ENCODE measurements at places on chromosomes 7 and 10.

GRCh38 chr7:672891-673290 lies 53.6 kb upstream of the DNAAF5 start:
- no peak for DNase-seq

DNA sequence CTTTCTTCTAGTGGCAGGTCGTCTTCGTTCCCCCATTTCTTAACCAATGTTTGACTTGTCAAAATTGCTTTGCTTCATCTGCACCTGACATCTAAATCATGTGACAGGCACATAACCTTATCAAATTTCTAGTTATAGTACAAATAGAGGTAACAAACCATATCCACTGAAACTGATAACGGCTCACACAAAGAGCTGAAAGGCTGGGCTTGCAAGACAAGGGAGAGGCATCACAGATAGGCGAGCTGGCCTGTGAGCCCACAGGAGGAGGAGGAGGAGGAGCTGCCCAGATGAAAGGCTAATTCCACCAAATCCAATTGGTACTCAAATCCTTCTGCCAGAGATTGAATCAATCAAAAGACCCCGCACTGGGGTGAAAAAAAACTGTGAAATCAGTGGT lies 80.2 kb upstream of the NEBL start:
- no peak for DNase-seq

- DNase-seq: no peak
These were observed 20.7 kb downstream of the AHCYL2 start for GRCh38 chr7:129245533-129245932.

DNA sequence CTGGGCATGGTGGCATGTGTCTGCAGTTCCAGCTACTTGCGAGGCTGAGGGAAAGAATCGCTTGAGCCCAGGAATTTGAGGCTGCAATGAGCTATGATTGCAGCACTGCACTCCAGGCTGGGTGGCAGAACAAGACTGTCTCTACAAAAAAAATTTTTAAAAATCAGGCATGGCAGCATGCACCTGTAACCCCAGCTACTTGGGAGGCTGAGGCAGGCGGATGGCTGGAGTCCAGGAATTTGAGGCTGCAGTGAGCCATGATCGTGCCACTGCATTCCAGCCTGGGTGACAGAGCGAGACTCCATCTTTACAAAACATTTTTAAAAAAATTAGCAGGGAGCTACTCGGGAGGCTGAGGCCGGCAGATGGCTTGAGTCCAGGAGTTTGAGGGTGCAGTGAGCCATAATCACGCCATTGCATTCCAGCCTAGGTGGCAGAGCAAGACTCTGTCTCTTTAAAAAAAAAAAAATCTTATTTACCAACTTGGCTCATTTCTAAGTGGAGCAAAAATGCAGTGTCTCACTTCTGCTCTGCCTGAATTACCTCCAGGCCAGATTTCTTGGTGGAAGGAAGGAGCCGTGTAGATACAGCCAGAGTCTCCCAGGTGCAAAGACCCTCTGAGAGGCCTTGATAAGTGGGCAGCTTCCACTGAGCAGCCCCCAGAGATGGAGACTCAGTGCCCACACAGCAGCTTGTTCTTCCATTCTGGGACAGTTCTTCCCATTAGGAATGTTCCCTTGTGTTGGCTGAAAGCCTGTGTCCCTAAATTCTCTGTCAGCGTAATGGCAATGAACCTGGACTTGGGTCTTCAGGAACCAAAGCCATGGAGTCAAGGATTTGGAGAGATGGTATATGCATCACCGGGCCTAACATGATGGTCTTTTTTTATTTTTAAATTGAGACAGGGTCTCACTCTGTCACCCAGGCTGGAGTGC lies 30.0 kb downstream of the GTF2IRD1 start:
- no peak for DNase-seq

GRCh38 chr10:113093188-113094113 lies 143.4 kb downstream of the TCF7L2 start:
- no peak for DNase-seq

GRCh38 chr7:981793-982510 lies 1.0 kb upstream of the CYP2W1 start:
- no peak for DNase-seq

DNA sequence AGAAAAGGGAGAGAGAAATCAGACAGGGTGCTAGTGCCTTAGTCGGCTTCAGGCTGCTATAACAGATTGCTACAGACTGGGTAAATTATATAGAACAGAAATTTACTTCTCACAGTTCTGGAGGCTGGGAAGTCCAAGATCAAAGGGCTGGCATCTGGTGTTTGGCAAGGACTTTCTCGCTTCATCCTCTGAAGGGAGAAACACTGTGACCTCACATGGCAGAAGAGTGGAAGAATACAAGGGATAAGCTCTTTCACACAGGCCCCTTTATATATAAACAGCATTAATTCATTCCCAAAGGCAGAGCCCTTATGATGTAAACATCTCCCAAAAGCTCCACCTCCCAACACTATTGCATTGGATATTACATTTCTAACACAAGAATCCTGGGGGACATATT lies 235.5 kb upstream of the INHBA start:
- no peak for DNase-seq

DNA sequence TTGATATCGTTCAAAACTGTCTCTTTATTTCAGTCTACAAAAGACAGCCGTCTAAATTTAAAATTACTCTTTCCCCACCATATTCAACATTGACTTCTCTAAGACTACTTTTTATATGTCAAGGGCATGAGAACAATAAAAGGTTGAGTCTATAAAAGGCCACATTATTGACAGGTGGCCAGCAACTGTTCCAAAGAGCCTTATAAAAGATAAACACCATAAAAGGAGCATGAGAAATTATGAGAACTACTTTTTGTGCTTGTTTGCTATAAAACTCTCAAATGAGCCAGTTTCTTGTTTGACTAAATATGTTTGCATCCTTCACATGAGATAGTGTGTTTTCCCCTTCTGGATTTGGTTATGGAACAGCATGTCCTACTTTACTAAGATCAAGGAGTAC lies 189.2 kb downstream of the THSD7A start:
- no peak for DNase-seq

DNA sequence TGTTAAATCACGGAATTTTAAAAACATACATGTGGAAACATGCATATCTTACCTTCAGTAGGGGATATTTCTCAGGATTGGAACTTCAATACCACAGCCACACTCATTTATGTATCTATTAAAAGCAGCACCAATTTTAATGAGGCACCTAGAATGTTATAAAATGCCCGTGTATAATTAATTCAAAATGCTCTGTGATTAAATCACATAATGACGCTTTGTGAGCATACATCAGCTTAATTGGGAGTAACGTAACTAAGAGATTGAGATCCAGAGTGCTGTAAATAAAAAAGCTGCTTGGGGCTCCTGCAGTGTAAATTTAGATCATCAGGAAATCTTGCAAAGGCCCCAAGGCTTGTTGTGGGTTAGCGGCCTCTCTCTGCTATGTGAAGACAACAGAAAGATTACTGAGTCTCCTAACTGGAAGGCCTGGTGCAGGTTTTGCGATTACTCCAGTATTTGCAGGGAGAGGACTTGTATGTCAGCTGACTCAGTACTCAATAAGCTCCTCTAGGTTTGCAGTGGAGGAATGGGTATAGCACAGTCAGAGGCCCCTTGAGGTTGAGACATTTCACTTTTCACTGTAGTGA lies 195.5 kb upstream of the PHYHIPL start:
- DNase-seq: no peak

DNA sequence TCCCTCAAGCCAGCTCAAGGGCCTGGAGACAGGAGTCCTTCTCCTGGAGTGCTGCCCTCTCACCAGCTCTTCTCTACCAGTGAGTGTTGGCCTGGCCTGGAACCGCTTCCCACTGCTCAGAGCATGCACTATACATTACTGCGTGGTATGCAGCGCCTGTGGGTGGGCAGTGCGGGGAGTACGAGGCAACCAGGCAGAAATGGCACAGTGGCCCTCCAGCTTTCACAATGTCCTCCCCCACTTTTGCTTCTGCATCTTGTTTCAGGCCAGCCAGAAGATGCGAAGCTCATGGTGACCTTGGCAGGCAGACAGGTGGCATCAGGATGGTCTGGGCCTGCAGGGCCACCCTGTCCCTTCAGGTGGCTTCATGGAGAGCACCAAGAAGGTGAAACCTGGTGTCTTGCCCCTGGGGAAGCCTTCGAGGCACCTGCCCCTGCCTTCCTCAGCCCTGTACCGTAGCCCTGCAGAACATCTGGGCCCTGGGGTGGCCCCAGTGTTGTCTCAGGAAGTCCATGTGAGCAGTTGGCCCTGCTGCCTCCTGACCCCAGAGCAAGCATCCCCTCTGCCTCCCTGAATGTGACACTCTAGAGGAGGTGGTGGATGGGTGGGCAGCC lies 35.8 kb downstream of the RASGEF1A start:
- DNase-seq: no peak

- DNase-seq: no peak
These were observed 438 bp downstream of the ARID5B start for GRCh38 chr10:61901829-61902444.

DNA sequence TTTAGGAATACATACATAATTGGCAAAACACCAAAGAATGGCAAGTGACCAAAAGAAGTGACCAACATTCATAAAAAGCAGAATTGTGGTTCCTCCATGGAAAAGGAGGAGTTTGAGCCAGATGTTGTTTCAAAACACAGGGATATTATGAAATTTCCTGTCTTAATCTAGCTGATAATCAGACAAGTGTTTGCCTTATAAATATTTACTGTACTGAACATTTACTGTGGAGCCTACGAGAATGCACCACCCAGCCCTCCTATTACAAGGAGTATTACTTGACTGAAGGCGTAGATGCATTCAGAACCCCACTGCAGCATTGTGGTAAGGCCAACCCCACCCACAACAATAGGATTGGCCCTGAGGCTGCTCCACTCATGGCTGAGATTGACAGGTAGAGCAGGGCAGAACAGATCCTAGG lies 118.9 kb downstream of the AKR1D1 start:
- DNase-seq: no peak

- DNase-seq: no peak
These were observed 30.7 kb upstream of the RBM20 start for GRCh38 chr10:110613341-110613995.

DNA sequence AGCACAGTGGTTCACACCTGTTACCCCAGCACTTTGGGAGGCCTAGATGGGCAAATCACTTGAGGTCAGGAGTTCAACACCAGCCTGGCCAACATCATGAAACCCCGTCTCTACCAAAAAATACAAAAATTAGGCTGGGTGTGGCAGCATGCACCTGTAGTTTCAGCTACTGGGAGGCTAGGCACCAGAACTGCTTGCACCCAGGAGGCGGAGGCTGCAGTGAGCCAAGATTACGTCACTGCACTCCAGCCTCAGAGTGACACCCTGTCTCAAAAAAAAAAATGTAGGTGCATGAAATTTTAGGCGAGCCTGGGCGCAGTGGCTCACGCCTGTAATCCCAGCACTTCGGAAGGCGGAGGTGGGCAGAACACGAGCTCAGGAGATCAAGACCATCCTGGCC lies 9.6 kb downstream of the BCL7B start:
- DNase-seq: no peak

GRCh38 chr10:132627666-132628531 lies 90.3 kb downstream of the INPP5A start:
- no peak for DNase-seq

DNA sequence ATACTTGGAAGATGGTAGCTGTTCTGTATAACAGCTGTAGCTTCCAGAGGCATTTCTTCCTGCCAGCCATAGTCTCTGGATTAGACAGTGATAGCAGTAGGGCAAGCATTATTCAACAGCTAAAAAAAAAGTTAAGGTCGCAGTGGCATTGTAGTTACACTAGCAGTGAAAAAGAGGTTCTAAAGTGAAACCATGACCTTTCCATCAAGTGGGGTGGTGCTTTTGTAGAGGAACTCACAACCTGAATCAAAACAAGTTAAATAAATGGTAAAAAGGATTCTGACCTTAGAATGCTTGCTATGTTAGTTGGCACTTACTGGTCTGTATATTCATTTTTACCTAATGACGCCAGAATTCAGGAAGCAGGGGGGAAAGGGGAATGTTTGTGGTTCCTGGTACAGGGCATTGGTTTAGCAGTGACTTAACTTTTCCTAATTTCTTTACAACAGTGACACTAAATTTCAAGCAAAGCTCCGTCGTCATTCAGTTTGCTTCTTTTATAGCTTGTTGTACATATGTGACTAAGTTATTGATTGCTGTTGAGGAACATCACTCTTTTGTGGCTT lies 55.0 kb downstream of the GBF1 start:
- no peak for DNase-seq

- DNase-seq: no peak
These were observed 26.4 kb downstream of the LAMB4 start for GRCh38 chr7:108103558-108104298.

- peak; percentile 16 for DNase-seq
These were observed 443.3 kb downstream of the GFRA1 start for GRCh38 chr10:115829521-115830205.

DNA sequence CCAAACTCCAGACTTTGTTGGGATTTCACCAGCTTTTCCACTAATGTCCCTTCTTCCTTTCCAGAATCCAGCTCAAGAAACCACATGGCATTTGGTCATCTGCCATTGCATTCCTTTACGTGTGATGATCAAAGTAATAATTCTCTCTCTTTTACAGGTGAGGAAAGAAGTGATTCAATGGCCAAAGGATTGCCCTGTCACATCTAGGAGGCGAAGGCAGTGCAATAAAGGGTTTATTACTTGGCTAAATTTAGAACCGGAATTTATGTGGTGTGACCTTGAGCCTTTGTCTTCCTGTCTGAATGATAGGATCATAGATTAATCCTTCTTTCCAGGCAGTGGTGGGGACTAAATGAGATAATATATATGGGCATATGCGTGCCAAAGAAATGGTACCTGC lies 58.3 kb upstream of the COBL start:
- no peak for DNase-seq
